ENCODE measurements at places on chromosomes 16 and 17.

DNA sequence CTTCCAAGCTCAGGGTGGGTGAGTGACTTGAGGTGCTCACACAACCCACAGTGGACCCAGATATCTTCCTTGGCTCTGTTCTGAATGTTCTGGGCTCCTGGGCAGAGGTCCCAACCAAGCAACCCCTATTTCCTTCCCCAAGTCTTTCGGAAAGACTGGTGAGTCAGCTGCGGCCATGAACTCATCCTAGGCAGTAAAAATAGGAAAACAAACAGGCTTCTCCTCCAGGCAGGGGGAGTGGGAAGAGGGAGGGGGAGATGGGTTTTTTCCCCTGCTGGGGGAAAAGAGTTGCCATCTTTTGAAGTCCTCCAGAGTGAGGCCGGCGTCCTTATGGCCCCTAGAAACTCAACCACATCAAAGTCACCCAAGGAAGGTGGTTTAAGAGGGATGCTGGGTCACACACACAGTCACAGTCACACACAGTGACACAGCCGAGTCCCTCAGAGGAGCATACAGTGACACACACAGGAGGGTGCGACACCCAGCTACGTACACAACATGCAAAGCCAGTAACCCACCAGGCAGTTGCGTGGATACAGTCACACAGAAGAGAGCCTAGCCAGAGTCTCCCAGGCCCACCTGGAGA is 16.0 kb upstream of the DLX4 start:
- no peak for DNase-seq

DNA sequence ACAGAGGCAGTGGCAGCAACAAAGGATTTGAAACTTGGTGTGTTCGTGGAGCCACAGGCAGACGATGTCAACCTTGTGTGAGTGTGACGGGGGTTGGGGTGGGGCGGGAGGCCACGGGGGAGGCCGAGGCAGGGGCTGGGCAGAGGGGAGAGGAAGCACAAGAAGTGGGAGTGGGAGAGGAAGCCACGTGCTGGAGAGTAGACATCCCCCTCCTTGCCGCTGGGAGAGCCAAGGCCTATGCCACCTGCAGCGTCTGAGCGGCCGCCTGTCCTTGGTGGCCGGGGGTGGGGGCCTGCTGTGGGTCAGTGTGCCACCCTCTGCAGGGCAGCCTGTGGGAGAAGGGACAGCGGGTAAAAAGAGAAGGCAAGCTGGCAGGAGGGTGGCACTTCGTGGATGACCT is 25.5 kb downstream of the STH start:
- DNase-seq, result no peak

- DNase-seq, result no peak
Measured at GRCh38 chr16:51045186-51045585, 105.9 kb downstream of the SALL1 start.

DNA sequence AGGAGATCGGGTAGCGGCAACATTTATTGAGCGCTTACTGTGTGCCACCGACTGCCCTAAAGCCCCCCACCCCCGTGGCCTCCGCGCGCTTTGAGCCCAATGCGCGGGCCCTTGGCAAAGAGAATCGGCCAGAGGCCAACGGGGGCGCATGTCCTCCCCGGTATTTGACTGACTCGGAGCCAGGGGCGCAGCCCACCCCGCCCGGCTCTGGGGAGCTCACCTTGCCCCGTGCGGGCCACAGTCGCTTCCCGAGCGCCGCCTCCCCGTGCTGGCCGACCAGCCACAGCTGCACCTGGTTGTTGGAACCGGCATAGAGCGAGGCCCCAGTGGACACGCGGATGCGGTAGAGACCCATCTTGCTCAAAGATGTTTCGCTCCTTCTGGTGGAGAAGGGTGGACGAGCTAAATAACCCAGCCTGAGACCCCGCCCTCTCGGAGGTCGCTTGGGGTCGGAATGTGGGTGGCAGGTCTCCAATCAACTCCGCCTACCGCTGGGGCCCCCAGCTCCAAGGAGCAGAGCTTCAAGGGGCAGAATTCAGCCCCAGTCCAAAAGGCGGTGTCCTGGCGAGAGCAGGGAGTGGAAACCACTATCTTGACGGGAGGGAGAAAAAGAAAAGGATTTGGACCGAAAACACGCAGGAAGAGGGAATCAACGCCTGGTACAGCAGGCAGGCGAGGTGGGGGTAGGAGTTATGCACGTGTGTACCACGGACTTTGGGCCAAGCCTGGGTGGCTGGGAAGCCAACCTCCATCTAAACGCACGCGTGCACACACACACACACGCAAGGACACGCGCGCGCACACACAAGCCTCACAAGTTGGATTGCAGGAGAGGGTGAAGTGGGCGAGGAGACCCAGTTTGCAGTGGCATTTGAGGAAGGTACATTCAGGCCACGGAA is at the start of gene ALOX15:
TSS of gene ALOX15 (minus strand) at position 382 of the 899 bp plus-strand sequence. CDS start at position 355, 27 bp downstream.
- DNase-seq, result no peak

- DNase-seq, result no peak
Measured at GRCh38 chr17:82230609-82231311, 1.9 kb downstream of the SLC16A3 start.

DNA sequence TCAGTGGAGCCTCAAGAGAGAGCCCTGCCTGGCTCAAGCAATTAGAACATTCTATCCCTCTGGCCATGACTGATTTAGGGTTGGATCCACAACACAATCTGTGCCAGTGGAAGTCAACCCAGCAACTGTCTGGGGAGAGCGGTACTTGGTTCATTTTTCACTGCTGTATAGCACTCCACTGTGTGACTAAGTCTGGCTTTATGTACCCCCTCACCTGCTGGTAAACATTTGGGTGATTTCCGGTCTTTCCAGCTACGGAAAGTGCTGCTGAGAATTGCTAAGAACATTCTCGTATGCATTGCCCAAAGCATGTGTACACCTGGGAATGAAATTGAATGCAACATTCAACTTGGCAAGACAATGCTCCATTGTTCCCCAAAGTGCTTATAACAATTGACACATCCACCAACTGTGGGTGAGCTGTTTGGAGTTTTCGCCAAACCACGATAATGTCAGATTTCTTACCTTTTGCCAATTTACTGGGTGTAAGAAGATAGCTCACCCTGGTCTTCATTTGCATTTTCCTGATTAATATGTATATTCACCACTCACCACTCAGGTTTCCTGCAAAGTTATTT is 63.5 kb upstream of the MED9 start:
- no peak for DNase-seq

DNA sequence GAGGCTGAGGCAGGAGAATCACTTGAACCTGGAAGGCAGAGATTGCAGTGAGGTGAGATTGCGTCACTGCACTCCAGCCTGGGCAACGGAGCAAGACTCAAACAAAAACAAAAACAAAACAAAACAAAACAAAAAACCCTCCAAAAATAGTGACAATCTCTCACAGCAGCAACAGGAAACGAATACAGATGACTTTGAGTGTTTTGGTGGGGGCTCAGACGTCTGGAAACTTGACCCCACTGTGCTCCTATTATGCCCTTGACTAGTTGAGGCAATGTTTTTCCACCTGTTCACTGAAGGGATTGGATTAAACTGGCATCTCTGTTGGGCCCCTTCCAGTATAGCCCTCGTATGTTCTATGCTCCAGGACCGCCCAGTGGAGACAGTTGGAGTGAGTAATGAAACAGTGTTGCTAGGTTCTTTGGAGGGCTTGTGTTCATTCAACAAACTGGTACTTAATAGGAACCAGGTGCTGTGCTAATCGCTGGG is 167.0 kb downstream of the UTP18 start:
- peak; percentile 32 for DNase-seq

DNA sequence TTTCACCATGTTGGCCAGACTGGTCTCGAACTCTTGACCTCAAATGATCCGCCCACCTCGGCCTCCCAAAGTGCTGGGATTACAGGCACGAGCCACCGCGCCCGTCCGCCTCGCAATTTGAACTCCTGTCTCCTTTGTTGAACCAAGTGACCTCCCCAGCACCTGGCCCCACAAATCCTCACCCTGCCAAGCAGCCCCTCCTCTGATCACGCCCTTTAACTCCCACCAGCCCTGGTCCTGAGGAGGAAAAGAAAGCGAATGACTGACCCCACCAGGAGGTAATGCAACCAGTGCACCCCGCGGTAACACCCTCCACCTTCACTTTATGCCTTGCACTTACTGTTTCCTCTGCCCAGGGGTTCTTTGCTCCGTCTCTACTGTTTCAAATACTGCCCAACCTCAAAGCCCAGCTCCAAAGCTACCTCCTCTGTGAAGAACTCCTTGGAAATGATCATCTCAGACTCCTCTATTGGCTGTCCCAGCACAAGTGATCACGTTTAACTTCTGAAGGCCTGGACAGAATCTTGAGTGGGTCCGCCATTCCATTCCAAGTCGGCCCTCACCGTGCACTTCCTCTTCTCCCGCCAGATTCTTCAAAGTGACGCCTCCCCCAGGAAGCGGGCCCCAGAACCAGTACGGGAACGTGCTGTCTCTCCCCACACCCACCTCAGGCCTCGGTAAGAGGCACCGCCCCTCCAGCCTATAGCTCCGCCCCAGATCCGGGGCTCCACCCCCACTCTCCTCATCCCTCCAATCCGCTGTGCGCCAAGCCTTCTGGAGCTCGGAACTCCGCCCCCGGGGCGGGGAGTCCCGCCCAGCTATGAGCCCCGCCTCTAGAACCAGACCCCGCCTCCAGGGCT is 4.4 kb downstream of the CD19 start:
- no peak for DNase-seq

DNA sequence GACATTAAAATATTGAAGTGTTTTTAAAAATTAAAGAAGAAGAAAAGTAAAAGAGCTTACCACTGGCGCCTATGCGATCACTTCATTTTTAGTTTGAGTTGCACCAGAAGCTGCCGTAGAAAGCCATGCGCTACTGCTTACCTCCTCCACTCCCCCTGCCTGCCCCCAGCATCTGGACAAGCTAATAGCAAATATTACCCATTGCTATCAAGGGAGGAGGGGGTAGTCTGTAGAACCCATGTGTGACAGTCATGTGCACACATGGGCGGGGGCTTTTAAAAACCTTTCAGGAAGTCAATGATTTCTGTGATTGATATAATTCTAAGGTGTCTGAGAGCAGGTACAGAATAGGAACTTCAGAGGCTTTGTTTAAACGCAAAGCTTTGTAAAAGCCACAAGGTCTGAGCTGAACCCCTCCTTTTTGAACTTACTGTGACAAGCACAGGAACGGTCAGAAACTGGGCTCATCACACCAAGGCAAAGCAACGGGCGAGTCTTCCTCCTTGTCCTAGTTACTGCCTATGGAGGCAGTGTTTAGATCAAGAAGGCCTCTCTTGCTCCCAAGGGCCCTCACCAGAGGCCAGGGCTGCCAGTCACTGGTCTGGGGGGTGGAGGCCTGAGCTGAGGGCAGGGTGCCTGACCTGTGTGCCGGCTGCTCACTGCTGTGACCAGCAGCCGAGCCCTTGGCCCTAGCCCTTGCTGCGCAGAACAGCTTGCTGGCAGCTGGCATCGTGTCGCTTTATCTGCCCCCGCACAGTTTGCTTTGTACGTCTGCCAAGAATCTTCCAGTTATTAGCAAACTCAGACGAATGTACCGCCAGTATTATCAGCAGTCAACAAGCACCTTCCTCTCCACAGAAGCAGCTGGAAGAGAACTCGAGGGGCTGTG is 15.0 kb downstream of the GINS2 start:
- peak; percentile 39 for DNase-seq

- no peak for DNase-seq
Measured at GRCh38 chr17:21523497-21524210, 147.5 kb downstream of the KCNJ12 start.

DNA sequence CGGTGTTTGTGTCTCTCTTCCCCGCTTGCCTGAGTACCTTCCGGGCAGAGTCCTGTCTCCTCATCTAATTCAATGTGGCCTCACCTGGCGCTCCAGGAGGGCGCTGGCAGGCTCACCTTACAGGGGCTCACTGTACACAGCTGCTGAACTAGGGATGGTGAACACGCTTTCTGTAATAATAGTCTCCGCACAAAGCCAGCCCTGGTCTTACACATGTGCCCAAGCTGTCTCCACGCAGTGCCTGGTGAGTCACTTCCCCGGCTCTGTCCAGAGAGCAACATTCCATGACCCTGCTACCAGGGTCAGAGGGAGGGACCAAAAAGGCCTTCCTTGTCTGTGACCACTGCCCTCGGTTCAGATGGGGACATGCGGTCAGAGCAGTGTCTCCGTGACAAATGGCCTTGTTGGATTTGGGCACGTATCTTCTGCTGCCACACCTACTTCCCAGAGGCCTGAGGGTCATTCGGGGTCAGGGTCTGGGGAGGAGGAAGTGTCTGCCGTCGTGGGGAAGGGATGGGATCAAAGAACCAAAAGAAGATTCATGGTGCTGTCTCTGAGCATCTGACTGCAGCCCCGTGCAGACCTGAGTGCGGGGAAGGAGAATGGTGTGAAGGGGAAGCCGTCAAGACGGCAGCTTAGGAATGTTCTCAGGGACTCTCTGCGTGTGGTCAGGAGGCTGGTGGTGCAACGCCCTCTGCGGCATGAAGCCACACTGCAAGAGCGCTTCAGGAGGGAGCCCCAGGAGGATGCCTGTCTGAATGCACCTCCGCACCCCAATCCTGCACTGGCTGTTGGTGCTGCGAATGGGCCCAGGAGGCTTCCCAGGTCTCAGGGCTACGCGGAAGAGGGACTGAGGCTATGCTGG is 68.8 kb downstream of the IL21R start:
- no peak for DNase-seq

- DNase-seq, result no peak
Measured at GRCh38 chr16:81616321-81617020, 162.6 kb upstream of the PLCG2 start.

DNA sequence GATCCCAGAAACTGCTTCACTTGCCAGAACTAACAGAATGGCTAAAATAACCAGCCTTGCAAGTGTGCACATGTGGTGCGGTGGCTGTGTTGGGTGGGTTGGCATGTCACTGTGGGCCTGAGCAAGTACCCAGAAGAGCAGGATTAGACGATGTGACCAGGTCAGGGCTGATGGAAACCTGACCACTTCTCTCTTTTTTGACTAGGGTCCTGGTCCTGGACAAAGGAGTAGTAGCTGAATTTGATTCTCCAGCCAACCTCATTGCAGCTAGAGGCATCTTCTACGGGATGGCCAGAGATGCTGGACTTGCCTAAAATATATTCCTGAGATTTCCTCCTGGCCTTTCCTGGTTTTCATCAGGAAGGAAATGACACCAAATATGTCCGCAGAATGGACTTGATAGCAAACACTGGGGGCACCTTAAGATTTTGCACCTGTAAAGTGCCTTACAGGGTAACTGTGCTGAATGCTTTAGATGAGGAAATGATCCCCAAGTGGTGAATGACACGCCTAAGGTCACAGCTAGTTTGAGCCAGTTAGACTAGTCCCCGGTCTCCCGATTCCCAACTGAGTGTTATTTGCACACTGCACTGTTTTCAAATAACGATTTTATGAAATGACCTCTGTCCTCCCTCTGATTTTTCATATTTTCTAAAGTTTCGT is 16.7 kb downstream of the ANKRD40 start:
- no peak for DNase-seq

DNA sequence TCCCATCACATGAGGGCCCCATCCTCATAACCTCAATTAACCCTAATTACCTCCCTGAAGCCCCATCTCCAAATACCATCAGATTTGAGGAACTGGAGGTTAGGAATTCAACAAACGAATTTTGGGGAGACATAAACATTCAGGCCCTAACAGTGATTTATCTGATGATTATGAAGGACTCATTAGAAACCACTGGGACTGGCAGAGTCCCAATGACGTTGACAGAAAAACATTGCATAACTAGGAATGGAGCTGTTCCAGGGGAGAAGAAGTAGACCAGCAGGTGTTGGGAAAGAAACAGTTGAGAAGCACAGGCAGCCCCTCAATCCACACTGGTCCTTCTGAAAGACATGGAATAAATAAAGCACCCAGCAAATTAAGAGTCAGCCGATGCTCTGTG is 282.0 kb downstream of the MAP2K4 start:
- DNase-seq, result no peak

Measured in NCI-H1436 (cell line).